ENCODE measurements at places on chromosomes 1 and 21.

DNA sequence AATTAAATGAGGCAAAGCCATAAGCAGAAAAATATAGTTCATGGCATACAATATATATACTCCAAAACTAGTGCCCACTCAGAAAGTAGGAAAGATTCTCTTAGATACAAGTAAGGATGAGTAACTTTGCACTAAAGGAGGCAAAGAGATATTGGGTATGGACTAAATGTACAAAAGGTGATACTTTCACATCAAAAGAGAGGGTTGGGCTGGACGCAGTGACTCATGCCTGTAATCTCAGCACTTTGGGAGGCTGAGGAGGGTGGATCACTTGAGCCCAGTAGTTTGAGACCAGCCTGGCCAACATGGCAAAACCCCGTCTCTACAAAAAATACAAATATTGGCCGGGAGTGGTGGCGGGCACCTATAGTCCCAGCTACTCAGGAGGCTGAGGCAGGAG lies 6.7 kb downstream of the KYAT3 start:
- no peak for DNase-seq

DNA sequence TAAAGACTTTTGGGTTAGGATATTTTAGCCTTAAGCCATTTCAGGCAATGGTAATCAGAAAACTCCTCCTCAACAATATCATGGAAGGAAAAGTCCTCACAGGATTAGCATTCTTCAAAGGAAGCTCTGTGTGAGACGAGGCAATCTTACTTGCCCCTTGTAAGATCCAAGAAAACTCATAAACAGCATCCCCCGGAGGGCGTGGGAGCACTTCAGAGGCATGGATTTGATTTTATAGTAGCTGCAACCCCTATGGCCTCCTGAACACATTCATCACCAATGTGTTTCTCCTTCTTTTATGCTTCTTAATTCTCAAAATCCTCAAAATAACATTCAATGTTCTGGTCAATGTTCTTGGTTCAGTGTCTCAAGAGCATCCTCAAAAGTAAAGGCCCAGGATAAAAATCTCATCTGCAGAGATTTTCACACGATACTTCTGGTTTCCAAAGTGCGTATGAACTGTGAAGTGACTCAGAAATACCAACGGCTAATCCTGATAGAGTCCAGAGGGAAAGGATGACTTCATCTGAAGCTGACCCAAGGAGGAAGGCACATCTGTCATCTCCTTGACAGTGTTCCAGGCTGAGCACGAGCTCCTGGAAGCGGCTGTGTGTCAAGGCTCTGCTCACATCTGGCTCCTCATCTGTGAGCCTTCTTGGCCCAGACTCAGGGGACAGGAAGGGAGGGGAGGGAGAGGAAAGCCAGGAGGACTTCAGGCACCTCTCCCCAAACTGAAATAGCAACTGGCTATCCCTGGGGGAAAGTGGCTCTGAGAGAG lies 49.3 kb upstream of the PSEN2 start:
- DNase-seq = no peak

GRCh38 chr1:118589238-118589846 lies 398.8 kb downstream of the TBX15 start:
- DNase-seq = no peak

DNA sequence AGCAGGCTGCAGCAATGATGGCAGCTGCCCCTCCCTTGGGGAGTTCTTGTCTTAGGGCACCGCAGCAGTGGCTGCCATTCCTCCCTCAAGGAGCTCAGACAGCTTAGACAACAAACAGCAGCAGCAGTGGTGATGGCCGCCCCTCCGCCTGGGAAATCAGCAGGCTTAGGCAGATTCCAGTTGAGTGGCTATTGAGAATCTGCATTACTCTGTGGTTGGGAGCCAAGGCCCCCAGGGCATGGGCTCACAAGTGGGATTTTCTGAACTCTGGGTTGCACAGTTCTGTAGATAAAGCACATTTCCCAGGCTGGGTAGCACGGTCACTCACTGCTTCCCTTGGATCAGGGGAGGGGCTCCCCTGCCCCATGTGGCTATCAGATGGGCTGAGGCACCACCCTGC lies 1280.7 kb upstream of the TMPRSS15 start:
- DNase-seq = no peak

DNA sequence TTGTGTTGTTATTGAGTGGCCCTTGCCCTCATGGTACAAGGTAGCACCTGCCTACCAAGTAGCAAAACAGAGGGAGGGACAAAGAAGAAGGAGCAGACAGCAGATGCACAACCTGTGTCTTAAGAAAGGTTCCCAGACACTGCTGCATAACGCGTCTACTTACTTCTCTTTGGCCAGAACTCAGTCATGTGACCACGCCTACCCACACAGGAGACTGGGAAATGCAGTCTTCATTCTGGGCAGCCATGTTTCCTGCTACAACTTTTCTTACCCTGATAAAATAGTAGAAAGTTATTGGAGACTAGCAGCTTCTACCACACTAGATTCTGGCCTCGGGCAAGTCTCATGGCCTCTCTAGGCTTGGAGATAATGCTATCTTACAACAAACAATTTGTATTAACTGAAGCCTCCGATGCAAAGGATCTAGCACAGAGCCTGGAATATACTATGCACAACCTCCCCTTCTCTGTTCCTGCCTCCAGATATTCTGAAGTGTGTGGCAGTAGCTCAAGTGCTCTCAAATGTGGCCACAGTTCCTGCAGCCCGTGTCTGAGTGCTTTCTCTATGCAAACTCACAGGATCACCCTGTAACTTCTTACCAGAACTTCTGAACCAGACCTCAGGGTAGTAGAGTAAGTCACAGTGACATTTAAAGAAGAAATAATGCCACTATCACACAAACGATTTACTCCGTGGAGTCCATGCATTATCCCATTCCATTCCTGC lies 34.1 kb upstream of the BTG2 start:
- no peak for DNase-seq

- DNase-seq = no peak
Observed at GRCh38 chr1:192954705-192955265, 104.4 kb downstream of the UCHL5 start.

DNA sequence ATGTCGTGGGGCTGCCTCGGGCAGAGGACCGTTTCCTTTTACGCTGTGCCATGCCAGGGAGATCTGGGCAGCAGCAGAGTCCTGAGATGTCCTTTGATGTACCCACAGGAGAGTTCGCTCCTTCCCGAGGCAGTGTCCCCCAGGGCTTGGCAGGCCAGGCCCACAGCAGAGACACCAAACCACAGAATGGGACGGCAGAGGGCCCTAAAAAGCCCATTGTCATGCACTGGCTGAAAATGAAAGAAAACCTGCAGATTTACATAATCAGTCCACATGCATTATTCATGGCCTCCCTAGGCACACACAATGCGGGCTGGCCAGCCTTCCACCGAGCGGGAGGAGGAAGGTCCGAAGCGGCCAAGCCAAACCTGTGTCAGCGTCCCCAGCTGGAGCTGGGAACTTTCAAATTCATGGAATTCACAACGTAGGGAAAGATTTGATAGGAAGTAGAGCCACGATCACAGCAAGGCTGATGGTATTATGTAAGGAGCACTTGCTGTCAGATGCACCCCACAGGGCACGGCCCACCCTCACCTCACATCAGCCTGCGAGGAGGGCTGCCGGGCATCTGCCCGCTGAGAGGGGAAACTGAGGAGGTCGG lies 25.3 kb upstream of the EFHD2 start:
- no peak for DNase-seq

DNA sequence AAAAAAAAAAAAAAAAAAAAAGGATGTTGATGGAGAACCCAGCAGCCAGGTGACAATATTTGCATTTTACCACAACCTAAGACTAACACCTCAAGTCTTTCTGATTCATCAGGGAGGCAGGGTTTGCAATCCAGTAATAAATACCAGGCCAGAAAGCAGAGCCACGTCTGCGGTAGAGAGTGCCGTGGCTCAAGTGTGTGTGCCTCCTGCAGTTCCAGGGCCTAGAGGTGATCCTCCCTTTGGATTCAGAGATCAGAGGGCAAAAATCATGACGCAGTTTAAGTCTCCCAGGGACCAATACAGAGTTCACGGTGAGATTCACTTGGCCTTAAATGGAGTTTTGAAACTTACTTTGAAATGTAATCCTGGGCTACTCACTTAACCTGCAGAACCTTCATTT lies 34.9 kb downstream of the TMCO4 start:
- DNase-seq = no peak

DNA sequence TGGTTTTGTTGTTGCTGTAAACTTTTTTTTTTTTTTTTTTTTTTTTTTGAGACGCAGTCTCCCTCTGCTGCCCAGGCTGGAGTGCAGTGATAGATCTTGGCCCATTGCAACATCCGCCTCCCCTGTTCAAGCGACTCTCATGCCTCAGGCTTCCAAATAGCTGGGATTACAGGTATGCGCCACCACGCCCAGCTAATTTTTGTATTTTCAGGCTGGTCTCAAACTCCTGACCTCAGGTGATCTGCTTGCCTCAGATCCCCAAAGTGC lies 78.9 kb upstream of the SLC45A1 start:
- DNase-seq = no peak

DNA sequence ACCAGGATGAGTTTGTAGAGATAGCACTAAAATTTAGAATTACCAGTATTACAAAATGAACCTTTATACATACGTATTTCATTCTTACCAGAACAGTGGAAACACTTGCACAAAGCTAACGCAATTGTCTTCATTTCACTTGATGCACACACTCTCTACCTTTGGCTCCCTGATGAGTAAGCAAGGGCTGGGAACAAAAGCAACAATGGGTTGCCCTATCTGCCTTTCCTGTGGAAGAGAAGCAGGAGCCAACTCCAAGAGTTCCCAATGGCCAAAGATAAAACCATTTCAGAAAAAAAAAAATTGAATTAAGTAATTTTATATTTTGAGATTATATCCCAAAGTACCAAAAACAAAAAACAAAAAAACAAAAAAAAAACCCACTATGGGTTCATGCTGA lies 344.1 kb upstream of the GREM2 start:
- no peak for DNase-seq

DNA sequence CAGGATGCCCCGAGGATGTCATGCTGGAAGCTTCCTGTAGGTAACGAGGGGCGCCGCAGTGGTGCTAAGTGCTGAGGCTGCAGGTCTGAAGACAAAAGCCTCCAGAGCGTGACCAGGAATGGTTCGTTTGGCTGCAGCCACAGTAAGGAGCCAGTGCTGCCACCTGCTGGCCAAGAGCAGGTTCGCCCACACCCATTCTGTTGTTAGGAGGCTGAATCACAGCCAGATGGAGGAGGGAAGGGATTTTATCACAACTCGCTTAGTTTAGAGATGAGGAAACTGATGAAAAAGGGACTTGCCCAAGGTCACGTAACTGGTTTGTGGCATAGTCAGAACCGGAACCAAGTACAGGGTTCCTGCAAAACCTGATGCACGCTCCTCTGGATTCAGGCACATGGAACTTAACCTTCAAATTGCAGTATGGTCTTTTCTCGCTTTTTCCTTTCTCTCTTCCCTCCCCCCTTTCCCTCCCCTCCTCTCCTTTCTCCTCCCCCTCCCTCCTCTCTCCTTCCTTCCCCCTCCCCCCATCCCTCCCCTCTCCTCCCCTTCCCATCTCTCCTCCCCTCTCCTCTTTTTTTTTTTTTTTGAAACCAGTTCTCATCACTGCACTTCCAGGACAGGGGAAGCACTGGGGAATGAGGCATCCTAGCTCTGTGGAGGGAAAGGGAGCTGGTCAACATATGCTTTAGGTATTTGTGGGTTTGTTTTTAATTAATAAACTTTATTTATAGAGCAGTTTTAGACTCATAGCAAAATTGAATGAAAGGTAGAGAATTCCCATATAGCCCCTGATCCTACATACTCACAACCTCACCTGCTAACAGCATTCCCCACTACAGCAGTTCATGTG lies 81.8 kb downstream of the MPZL1 start:
- peak; percentile 60 for DNase-seq

- DNase-seq = no peak
Observed at GRCh38 chr21:43867332-43867703, 2.3 kb downstream of the AGPAT3 start.

DNA sequence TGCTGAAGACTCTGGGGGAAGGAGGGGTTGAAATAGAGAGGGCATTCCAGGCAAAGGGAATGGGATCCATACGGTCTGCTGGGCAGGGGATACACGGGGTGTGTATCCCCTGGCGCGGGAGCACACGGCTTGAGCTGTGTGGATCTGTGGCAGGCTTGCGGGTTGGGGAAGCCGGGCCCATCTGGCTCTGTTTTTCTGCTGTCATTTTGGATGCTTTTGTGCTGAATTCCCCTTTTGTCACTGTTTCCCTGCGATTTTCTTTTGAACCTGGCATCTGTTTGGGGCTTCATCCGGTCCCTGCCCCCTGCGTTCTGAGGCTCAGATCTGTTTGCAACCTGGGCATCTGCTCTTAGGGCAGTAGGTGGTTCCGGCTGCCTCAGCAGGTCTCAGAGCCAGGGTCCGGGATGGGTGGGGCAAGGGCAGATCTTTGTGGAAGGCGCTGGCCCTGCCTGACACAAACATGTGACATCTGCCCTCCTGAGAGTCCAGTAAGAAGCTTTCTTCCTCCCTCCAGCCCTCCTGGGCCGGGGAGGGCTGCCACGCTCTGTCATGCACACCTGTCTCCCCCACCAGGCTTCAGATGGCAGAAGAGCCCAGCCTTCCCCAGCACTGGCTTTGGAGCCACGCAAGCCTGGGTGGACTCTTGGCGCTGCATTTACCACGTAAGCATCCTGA lies 84.0 kb downstream of the IGSF21 start:
- no peak for DNase-seq

DNA sequence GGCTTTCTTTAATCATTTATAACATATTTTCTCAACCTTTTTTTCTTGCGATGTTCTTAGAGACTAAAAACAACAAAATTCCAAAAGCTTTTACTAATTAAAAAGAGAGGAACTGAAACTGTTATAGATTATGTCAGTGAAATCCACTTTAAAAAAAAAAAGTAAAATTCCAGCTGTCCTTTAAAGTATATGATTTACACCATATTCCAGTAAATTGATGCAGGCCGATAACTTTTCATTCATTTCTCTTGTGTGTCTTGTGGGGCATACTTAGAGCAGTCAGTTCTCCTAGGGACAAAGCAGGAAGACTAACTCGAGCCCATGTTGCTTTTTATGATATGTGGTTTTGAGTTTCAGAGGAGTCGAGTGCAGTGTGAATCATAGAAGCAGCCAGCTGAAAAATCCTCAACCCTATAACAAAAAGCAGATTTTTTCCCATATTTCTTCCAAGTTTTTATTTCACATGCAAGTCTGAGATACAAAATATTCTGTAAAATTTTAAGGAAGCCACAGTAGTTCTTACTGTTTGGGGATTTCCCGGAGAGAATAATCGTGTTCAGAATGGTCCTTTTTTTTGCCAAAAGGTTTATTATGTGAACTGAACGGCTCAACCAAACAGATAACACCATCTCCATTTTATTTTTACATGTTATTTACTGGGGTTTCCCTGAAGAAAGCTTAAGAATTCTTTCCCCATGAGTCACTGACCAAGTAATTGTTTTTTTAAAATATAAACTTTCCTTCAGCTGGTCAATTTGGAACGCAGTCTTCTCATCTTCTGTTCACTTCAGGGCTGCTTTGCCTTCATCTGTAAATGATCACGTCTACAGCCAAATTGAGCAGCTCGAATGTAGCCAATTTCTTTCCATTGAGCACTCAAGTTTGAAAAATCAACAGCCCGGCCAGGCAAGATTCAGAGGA lies 77.0 kb upstream of the C1orf105 start:
- DNase-seq = no peak

DNA sequence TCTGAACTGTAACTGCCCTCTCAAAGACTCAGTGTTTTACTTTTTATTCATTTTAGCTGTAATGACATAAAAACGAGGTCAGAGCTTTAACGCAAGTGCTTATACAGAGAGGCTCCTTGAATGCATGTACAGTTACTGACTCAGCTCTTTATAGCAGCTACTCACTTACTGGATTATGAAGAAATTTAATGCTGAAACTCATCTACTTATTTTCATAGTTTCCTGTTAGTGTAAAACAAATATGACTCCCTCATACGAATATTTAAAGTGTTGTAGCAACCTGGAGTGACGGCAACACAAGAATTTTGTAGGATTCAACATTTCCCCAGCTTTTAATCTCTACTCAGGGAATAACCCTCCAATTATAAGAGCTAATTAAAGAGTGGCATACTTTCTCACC lies 32.7 kb downstream of the ADSS2 start:
- DNase-seq = no peak
